ENCODE measurements at places on chromosomes 6 and 20. TPM values are rescaled to one million over a fixed set of nuclear protein-coding genes. Genes with fewer than 3 reads are reported as not detected.

DNA sequence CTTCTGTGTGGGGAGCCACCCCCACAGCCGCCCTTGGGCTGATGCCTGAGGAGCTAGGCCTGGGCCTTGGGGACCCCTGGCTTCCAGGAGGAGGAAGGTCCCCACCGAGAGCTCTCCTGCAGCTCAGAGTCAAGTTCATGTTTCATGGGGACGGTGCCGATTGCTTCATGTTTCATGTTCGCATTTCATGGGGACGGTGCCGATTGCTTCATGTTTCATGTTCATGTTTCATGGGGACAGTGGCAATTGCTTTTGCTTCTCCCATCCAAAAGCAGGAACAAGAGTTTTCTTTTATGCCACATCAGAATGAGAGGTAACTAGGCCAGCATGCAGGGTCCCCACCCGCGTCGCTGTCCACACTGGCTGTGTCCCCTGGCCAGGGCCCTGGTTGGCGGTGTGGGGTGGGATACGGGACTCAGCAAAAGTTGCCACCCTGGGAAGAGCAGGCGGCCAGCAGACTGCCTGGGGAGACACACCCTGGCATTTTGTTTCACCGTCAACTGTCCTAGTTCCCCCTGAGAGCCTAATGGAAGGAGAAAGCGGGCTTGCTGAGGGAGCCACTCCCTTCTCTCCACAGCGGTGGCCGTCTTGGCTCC, 46.0 kb downstream of the DACT2 start:
- DNase-seq, result no peak

- no peak for DNase-seq
Observed at GRCh38 chr6:158567152-158567551, 7.3 kb downstream of the TMEM181 start.

- DNase-seq, result no peak
Observed at GRCh38 chr6:41741625-41742490, 5.3 kb downstream of the PGC start.

GRCh38 chr20:3328501-3328900, 79.0 kb downstream of the DNAAF9 start:
- no peak for DNase-seq

DNA sequence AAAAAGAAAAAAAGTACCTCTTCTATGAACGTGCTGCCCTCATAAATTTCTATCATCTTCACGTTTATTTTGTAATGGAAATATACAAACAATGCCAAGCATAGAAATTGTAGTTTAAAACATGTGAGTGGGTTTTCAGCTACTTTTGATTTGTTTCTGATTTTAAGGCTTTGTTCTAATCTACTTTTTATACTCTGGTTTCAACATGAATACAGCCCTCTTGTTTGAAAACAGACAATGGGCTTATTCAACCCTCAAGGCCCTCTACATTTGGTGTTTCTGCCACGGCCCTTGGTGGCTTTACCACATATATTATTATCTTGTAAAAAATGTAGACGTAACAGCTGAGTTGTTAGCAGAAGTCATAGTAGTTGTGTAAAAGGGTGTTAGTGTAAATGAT, 153.9 kb downstream of the SOX4 start:
- DNase-seq, result no peak

DNA sequence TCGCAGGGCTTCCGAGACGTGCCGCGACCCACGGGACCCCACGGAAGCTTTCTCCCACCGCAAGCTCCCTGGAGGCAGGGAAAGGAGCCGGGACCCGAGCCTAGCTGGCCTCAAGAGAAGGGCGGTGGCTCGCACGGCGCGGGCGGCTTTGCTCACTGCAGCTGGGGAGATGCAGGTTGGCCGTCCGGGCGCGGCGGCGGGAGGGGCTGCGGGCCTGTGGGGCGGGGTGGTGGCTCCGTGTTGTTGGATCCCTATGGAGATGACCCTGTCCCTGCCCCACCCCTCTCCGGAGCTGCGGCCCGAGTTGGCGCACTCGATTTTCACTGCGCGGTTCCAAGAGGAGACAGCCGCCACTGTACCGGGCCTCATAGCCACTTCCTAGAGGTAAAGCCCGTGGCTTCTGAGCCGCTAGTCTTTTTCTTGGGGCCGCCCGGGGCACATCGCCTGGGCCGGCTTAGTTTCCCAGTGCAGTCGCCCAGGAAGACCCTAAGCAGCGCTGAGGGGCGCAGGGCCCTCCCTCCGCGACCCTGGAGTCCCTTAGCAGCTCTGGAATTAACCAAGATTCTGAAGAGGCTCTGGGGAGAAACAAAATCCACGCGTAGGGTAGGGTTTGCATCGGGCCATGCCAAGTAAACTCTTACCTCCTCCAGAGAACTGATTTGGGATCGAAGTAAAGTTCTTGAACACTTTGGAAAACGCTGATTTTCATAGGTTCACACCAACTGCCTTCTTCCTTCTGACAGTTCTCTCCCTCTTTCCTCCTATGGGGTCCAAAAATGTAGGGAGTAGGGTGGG, at the start of gene ECT2L:
Gene ECT2L (plus strand): TSS at position 279 of the 795 bp plus-strand sequence. CDS start 17,188 bp downstream, outside the sequence.
- peak; percentile 11 for DNase-seq

GRCh38 chr6:97085772-97086171, 161.2 kb downstream of the KLHL32 start:
- no peak for DNase-seq

- DNase-seq, result no peak
Observed at GRCh38 chr6:37187321-37188022, 17.5 kb downstream of the PIM1 start.

GRCh38 chr6:18527836-18528743, 140.9 kb downstream of the RNF144B start:
- DNase-seq, result no peak

- DNase-seq, result no peak
Observed at GRCh38 chr6:145283856-145284255, 451.5 kb downstream of the EPM2A start.

DNA sequence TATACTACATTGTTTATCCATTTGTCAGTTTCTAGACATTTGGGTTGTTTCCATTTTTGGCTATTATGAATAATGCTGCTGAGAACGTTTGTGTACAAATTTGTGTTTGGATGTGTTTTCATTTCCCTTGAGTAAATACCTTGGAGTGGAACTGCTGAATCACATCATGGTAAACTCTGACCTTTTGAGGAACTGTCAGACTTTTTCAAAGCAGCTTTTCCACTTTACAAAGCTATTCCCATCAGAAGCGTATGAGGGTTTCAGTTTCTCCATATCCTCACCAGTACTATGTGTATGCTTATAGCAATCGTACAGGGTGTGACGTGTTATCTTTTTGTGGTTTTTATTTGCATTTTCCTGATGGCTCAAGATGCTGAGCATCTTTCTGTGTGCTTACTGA, 103.7 kb downstream of the MYO6 start:
- no peak for DNase-seq

DNA sequence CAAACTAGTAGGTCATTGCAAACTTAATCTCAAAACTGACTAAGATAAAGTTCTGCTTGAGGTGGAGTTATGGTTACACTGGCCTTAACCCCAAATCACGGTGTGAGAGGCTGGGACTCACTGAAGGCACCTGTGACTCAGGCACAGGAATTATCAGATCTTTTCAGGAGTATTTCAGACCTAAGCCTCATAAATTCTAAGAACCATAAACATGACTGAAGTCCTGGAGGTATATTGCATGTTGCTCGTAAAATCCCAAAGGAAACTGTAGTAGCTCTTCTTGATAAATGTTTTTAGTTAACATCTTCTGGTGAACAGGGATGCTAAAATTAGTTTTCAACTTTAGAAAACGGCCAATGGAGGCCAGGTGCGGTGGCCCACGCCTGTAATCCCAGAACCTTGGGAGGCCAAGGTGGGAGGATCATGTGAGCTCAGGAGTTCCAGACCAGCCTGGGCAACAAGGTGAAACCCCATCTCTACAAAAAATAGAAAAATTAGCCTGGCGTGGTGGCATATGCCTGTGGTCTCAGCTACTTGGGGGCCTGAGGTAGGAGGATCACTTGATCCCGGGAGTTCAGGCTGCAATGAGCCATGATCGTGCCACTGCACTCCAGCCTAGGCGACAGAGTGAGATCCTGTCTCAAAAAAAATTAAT, 36.5 kb downstream of the DZANK1 start:
- DNase-seq, result no peak

DNA sequence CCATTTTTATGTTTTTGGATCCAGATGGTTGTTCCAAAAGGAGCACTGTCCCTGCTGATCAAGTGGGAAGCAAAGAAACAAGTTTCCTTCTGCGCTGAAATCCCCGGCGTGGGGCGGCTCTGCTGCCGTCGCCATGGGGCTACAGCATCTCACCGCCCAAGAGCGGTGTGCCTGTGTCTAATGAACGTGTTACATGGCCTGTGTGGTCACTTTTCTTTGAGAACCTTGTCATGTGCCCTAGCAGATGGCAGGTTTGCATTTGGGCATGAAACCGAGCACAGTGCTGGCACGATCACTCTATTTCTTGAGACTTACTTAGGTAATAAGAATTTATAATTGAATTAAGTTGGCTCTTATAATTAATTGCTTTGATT, 51.9 kb downstream of the ZDHHC14 start:
- DNase-seq, result no peak

GRCh38 chr6:73134588-73134987, 90.7 kb downstream of the KHDC1L start:
- peak; percentile 21 for DNase-seq

- DNase-seq, result peak; percentile 36
Observed at GRCh38 chr6:156857573-156857972, 80.4 kb downstream of the ARID1B start.

GRCh38 chr20:47785311-47785853, at the start of gene SULF2:
SULF2 (minus strand) TSS chr20:47785481; CDS start chr20:47757363, 28,118 bp downstream.
- peak; percentile 9 for DNase-seq

- DNase-seq, result no peak
Observed at GRCh38 chr6:84685983-84686584, 78.3 kb downstream of the TBX18 start.

DNA sequence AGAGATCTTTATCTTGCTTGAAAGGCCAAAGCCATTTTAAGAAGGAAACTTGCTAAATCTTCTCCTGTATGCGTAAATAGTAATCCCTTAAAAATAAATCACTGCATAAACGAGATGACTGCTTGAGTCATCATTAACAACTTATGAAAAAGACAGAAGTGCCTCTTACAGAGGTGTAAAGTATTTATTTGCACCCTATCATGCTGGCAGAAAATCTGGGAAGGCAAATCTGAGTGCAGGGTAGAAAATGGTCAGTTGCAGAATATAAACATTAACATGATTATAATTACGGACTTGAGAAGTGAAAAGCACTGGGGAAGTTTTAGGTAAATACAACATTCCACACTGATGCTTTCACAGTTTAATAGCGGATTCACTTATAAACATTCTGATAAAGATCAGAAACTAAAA, 67.5 kb upstream of the FBXO30 start:
- no peak for DNase-seq

DNA sequence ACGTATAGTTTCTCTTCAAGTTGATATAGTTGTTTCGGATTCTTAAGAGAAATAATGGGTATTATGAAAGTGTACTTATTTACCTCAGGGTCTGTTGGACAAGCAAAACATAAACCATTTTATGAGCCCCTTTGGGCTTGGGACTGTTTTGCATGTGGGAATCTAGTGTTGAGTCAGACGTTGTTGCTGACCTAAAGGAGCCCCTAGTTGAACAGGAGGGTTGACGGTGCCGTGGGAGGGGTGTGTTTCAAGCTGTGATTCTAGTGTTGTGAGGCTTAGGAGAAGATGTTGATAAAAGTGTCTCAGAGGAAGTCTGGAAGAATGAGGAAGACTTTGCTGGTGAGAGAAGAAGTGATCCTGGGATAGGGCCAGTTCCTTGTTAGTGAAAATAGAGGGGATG, 140.0 kb downstream of the ARID1B start:
- no peak for DNase-seq

GRCh38 chr20:40883097-40883496, 145.5 kb upstream of the TOP1 start:
- no peak for DNase-seq

- no peak for DNase-seq
Observed at GRCh38 chr20:61647702-61648101, 395.6 kb downstream of the CDH4 start.

DNA sequence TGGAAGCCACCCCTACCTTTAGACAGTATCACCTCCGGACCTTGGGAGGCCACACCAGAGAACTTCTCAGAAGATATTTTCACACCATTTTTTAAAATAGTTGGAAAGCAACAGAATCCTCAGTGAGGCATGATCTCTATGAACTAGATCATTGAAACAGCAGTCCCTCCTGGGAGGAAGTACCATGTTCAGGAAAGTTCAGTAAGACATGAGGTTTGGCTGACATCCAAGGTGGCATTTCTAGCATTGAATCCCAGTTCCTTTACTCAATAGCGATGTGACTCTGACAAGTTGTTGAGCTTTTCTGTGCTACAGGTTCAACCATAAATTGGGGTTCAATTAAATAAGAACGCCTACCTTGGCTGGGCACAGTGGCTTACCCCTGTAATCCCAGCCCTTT, 169.0 kb downstream of the TBC1D7 start:
- no peak for DNase-seq

DNA sequence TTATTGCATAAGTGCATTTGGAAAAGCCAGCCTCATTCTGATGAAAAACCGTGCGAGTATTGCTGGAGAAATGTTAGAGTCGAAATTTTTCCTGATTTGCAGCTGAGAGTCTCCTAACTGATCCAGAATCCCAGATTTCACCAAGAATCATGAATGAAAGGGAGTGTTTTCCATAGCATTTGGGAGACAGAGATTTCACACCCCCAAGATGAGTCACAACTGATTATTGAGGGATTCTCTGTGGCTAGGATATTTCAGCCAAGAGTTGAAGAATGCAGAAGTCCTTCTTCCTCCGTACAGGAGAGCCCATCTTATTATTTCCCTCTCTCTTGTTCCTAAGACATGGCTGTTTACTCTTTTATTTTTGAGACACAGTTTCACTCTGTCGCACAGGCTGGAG, 82.2 kb upstream of the SALL4 start:
- no peak for DNase-seq

DNA sequence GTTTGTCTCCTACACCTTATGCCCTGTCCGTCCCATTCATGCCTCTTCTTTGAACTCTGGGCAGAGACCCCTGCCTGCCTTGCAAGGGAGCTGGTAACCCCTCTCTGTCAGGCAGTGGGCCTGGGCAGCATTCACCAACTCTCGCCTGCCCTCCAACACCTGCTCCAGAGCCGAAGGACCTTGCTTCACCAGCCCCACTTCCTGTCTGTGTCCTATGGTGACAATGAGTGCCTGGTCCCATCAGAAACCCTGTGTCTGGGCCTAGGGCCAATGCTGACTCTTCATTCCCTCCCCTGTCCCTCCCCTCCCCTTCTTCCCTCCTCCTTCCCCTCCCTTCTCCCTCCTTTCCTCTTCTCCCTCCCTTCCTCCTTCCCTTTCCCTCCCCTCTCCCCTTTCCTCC, 22.8 kb upstream of the PCMTD2 start:
- no peak for DNase-seq

DNA sequence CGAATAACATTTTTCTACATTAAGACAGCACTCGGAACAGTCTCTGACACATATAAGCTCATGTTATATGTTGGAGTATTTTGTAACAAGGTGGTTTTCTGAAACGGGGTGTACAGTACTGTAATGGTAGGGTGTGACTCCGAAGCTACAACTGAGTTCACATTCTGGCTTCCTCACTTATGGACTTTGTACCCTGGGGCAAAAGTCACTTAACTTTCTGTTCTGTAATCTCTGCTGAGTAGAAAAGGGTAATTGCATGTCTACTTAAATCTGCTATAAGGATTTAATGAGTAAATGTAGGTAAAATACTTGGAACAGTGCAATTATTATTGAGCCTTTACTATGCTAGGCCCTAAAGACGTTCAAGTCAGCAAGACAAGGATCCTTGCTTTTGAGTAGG, 4.7 kb upstream of the LTV1 start:
- no peak for DNase-seq

Gene RWDD2A
- total RNA-seq, result 1.2 TPM

Gene ASCC3
- 50.7 TPM for total RNA-seq

Gene FAM83C
- not detected for total RNA-seq

Gene NKAIN2
- not detected for total RNA-seq

Gene FAM83B
- not detected for total RNA-seq

Gene SDC4
- total RNA-seq, result 25.5 TPM

Gene MLIP
- not detected for total RNA-seq

Gene DEFB132
- total RNA-seq, result not detected

Gene SLC35F1
- total RNA-seq, result 0.08 TPM
